ENCODE measurements at places on chromosomes 2 and 18.
A peak's percentile ranks its signal among the peaks of the same experiment; 100 is the strongest.

DNA sequence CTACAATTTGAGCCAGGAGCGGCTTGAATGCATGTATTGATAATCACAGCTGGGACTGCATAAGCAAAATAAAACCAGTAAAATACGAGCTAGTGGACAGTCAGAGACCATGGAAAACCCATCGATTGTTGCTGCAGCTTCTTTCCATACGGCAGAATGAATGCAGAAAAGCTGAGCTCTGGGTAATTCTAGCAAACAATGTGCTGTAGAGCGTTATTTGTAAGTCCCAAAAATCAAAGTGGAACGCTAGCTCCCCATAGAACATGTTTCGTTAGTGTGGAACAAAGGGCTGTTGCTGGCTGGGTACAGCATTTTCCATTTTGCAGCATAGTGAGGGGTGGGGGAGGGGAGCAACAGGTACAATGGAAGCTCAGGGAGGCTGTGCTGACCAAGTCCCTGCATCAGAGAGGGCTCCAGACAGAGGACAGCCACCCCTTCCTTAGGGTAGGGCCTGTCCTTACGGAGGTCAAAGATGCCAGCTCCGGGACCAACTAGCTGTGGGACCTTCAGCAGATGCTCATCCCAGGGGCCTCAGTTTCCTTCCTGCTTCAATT, 74.1 kb downstream of the BOD1L2 start:
- no peak for DNase-seq
- H3K4me1 ChIP-seq, result no peaks in the 10 kb centered on the region
- no peak overlapping the region for H3K27ac ChIP-seq
- H3K36me3 ChIP-seq, result no peaks in the 10 kb centered on the region

DNA sequence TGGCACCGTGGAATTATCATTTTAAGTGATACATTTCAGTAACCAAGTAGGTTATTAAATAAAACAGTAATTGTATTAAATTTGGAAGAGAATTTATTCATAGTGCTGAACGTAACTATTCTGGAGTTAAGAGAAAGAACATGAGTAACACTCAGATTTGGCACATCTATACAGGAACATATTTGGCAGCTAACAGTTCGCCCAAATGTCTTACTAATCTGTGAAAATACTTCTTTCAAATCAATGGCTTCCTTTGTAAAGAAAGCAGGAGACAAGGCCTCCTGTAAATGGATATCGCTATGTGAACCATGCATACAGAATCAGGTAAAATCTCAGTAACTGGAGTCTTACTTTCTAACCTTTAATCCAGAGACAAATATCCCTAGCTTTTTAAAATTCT, 64.4 kb downstream of the ZNF516 start:
- no peak overlapping the region for H3K4me3 ChIP-seq
- no peak overlapping the region for H3K27ac ChIP-seq
- H3K27me3 ChIP-seq, result no peaks in the 10 kb centered on the region
- DNase-seq, result no peak
- peaks cover 9% of the 10 kb centered on the region for H3K36me3 ChIP-seq
- H3K4me1 ChIP-seq, result no peaks in the 10 kb centered on the region

GRCh38 chr18:62384068-62384467, 59.0 kb downstream of the TNFRSF11A start:
- no peaks in the 10 kb centered on the region for H3K36me3 ChIP-seq
- no peak overlapping the region for H3K4me3 ChIP-seq
- H3K27me3 ChIP-seq, result no peaks in the 10 kb centered on the region

DNA sequence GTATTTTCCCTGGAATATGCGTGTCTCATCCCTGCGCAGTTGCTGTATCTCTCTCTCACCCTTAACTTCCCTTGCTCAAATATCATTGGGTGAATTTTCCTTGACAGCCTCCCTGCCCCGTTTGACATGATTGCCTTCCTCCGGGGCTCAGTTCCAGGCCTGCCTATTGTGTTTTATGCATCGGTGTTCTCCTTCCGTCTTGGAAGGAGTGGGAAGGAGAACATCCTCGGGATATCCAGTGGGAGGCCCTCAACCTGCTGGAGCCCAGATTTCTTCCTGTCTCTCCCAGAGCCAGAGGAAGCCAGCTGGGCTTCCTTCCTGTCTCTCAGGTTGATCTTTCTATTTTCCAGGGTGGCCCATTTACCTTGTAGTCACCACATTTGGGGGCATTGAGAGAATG, 434.7 kb upstream of the HS6ST1 start:
- H3K27me3 ChIP-seq, result no peaks in the 10 kb centered on the region
- H3K36me3 ChIP-seq, result no peaks in the 10 kb centered on the region
- H3K4me3 ChIP-seq, result no peak overlapping the region
- no peak for DNase-seq
- H3K27ac ChIP-seq, result no peak overlapping the region

DNA sequence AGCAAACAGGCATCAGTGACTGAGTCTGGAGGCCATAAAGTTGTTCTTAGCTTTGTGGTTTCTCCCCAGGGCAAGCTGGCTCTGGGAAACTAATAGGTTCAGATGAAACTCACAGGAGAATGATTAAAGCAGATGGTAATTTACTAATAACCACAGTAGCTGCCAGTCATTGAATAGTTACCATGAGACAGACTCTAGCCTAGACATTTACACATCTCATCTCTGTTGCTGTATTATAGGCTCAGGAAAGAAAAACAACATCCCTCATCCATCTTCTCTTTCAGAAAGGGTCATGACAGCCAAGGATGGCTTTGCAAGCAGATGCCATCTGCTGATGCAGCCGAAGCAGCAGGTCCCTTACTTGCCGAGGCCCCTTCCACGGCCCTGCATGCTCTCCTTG, 314.0 kb upstream of the ID2 start:
- H3K27ac ChIP-seq, result no peak overlapping the region
- no peaks in the 10 kb centered on the region for H3K4me1 ChIP-seq
- no peaks in the 10 kb centered on the region for H3K27me3 ChIP-seq
- no peak for DNase-seq
- H3K4me3 ChIP-seq, result no peak overlapping the region

DNA sequence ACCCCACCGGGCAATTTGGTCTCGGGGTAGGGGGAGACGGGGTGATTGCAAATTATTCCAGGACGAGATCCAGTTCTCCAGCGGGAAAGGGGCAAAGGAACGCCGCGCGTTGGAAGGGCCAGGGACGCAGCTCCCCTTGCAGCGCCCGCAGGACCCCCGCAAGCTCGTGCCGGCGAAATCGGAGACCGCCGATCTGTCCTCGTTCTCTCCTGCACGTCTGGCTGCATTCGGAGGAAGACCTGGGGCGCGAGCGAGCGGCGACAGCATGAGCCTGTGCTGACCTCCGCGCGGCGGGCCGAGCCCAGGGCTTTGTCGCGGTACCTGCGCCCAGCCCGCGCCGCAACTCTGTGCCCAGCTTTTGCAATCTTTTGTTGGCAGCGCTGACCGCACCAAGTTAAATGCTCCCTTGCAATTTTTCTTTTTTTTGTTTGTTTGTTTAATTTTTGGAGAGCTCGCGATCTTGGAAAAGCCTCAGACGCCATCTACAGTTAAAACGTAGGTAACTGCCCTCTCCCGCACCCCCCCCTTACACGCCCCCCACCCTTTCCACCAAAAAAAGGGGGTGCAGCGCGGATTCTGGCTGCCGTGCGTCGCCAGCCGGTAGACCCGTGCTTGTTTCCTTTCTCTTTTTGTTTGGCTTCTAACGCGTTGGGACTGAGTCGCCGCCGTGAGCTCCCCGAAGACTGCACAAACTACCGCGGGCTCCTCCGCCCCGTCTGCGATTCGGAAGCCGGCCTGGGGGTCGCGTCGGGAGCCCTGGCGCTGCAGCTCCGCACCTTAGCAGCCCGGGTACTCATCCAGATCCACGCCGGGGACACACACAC, 667 bp downstream of the TRIB2 start:
- H3K27me3 ChIP-seq, result no peaks in the 10 kb centered on the region
- peak overlapping the region; percentile 91 for H3K4me3 ChIP-seq
- H3K27ac ChIP-seq, result peak overlapping the region; percentile 92
- H3K36me3 ChIP-seq, result no peaks in the 10 kb centered on the region

DNA sequence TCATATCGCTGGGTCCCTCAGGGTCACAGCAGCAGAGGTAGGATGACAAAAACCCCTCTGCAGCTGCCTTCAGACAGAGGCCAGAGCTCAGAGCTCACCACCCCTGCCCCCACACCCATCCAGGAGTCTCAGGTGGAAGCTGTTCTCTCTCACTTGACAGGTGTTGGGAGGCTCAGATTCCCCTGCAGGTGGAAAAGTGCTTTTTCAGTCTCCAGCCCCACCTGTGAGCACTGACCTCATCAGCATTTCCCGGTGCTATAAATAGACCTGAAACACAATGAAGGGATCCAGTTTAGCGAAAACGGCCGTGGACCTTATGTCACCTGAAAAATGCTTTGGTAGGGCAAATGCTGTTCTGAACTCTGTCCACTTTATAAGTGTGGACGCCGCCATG, 254.9 kb downstream of the NDUFA10 start:
- no peak overlapping the region for H3K27ac ChIP-seq
- peak; percentile 49 for DNase-seq
- H3K27me3 ChIP-seq, result no peaks in the 10 kb centered on the region
- H3K4me3 ChIP-seq, result no peak overlapping the region
- H3K36me3 ChIP-seq, result no peaks in the 10 kb centered on the region
- no peaks in the 10 kb centered on the region for H3K4me1 ChIP-seq

GRCh38 chr18:45793264-45793965, 32.1 kb upstream of the SIGLEC15 start:
- no peaks in the 10 kb centered on the region for H3K36me3 ChIP-seq
- H3K4me1 ChIP-seq, result no peaks in the 10 kb centered on the region

DNA sequence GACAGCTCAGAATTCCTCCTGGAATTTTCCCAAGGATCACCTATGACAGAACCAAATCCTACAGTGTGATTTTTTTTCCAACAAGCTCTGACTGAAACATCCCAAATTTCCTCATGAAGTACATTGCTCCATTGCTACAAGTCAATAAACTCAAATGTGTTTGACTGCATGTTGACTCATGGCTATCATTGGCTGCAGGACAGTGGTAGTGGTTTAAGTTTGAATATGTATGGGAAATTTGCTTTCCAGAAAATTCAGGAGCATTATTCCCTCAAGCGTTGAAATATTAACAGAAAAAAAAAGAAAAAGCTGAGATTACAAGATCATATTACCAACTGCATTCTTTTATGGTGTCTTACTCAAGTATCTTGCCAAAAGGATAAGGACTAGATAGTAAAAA, 402.8 kb upstream of the DSEL start:
- H3K27ac ChIP-seq, result no peak overlapping the region
- H3K27me3 ChIP-seq, result no peaks in the 10 kb centered on the region
- no peaks in the 10 kb centered on the region for H3K4me1 ChIP-seq
- H3K4me3 ChIP-seq, result no peak overlapping the region

DNA sequence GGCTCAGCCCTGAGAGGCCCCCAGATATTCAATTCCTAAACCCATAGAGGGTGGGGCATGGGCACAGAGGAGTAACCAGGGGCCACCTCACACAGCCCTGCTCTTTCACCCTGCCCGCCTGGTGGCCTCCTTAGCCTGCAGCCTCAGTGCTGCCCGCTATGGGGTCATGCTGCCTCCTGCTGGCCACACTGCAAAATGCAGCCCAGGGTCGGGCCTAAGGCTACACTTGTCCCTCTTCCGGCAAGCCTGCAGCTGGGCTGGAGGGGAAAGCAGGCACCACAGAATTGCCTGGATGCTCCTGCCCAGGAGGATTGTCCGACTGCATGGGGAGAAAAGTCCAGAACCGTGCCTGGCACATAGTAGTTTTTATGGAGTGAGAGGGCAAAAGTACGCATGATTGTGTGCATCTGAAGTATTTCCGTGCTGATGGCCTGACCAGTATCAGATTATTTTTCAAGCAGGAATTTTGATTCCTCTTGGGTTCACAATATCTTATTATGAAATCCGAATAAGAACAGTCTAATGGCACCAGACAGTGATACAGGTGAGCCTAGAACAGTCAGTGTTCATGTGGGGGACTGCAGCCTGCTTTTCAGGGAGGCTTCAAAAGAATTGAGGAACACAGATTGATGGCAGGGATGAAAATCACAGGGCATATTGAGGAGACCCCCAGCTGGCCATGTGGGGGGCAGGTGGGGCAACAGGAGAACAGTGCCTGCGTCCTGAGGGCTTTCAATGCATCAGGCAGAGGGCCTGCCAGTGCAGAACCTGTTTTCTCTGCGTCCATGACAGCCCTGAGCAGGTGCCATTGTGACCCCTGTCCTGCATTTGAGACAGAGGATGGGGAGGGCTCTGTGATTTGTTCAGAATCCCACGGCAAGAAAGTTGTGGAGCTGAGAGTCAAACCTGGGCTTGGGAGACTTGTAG, 51.2 kb upstream of the ALPP start:
- DNase-seq, result no peak
- no peaks in the 10 kb centered on the region for H3K36me3 ChIP-seq
- H3K27ac ChIP-seq, result no peak overlapping the region
- H3K4me3 ChIP-seq, result no peak overlapping the region
- no peaks in the 10 kb centered on the region for H3K4me1 ChIP-seq

DNA sequence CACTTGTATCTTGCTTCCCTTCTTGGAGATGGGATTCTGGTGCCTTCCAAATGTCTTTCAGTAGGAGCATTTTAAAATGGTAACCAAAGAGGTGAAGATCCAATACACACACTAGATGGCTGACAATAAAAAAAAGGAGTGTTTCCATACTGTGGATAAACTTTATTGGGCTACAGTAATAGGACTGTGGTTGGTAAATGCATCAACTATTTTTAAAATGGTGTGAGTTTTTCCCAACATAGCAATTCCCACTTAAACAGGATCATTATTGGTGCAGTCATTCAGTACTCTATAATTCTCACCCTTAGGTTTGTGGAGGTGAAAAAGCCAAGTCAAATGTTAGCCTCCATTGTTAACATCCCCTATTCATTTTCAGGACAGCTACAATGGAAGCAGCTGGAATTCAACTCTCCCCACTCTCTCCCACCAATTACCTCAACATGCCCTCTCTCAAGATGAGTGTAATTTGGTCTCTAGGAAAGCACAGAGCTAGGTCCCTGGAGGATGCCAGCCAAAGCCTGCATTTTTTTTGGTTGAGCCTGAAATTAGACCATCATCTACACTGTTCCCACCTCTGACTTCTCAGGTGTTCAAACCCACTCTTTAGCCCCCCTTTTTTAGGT, 273.3 kb downstream of the TCF4 start:
- no peak for DNase-seq
- no peak overlapping the region for H3K27ac ChIP-seq
- no peak overlapping the region for H3K4me3 ChIP-seq
- H3K4me1 ChIP-seq, result peaks cover 4% of the 10 kb centered on the region
- H3K27me3 ChIP-seq, result no peaks in the 10 kb centered on the region
- no peaks in the 10 kb centered on the region for H3K36me3 ChIP-seq

Measured in ascending aorta (tissue), 2 donors.